ENCODE measurements at places on chromosomes 3 and 15. TPM values are rescaled to one million over a fixed set of nuclear protein-coding genes. Genes with fewer than 3 reads are reported as not detected.

Gene TMCO5A
- not detected for polyA plus RNA-seq

Gene HMCES
- 31.3 TPM for polyA plus RNA-seq

Gene GOLGA8R
- 1.1 TPM for polyA plus RNA-seq

Gene ISLR2
- 0.12 TPM for polyA plus RNA-seq

Gene TMEM40
- 722 TPM for polyA plus RNA-seq

Gene GABRG3
- not detected for polyA plus RNA-seq

Gene PLA2G4E
- 1.2 TPM for polyA plus RNA-seq

Gene DUOXA2
- polyA plus RNA-seq = 8.4 TPM

Gene OSTN
- polyA plus RNA-seq = not detected

Gene ZKSCAN7
- 0.56 TPM for polyA plus RNA-seq
